T-helper 9 cell (primary cell): ENCODE measurements at places on chromosomes 4 and X.

DNA sequence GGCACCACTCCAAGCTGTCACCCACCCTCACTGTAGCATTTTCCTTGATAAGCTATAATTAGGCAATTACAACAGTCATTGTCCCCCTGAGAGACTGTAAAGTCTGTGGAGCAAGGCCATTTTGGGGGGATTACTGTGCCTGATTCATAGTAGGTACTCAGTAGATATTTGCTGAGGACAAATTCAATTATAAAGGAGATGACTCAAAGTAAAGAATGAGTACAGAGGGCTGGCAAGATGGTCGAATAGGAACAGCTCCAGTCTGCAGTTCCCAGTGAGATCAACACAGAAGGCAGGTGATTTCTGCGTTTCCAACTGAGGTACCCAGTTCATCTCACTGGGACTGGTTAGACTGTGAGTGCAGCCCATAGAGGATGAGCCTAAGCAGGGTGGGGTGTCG lies 42.0 kb downstream of the MAOB start:
- no peak for DNase-seq

GRCh38 chrX:31423609-31424189 lies 351.9 kb upstream of the FTHL17 start:
- no peak for DNase-seq

GRCh38 chr4:185381288-185382196 lies 14.2 kb downstream of the LRP2BP start:
- no peak for DNase-seq

DNA sequence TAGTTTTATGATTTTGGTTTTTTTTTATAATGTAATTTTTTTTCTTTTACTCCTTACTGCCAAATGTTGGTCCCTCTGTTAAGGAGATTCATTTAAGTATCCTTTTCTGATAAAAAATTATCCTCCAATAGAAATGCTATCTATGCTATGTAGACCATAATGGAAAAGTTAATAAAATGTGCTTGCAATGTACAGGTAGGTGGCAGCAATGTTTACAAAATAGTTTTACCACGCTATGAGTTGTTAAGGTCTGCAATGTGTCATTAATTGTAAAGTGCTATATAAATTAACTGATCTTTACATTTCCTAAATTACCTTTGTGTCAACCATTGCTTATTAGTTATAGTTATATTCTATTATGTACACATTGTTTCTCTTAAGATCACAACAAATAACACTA lies 3.8 kb upstream of the CENPC start:
- no peak for DNase-seq

DNA sequence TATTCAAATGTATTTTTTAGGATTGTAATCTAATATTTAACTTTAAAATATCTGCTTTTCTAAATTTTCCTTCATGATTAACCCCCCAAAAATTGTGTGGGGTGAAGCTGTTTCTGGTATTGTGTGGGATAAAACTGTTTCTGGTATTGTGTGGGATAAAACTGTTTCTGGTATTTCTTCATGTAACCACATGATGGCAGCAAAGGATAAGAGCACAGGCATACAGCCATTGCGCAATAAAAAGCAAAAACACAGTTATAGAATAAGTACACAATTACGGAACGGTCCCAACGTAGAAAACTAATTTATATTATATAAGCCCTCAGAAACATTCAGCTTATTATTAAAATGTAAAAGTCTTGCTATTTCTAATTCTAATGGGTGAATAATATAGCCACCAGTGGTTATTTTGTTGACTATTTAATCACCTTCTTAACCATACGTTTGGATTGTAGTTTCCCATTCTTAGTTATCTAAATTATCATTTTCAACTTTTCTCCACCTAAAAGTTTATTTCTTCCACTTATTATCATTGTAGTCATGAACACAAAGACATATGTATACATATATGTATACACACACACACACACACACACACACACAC lies 333.9 kb upstream of the FSTL5 start:
- no peak for DNase-seq

DNA sequence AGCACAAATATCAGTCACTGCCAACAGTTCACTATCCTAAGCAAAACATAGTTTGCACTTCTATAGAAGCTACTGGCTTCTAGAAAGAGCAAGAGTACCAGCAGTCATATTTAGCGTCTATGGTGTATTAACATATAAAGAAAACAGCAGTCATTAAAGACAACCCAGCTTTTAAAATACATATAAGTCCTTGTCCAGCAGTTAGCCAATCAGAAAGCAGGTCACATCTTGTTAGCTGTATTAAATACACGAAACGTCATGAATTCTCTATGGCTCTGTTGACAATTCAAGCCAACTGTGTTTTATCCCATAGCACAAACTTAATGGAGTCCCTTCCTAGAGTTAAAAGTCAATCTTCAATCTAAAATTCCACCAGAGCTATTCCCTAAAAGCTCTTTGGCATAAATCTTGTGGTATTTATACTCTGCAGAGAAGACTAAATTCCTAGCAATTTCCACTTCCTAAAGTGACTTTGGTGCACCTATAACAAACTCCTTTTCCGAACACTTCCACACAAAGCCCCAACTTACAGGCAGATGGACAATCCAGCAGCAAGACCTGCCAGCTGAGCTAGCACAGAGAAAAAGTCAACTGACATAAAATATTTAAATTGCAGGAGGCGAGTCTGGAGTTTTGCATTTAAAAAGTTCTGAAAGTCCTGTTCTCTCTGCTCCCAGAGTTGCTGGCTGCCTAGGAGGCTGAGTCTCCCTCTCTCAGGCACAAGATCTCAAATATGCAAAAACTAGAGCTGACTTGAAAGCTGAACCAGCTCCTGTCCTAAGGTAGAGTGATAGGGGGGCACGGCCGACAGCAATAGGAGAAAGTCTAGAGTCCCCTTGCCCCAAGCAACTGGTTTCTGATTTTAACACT lies 1.3 kb downstream of the LDB2 start:
- no peak for DNase-seq

- no peak for DNase-seq
Measured at GRCh38 chrX:22541926-22542325, 269.2 kb downstream of the CBLL2 start.

GRCh38 chrX:45980726-45981125 lies 564.5 kb downstream of the ZNF674 start:
- DNase-seq = no peak

GRCh38 chr4:123974386-123975149 lies 578.0 kb downstream of the SPRY1 start:
- DNase-seq = no peak

- peak; percentile 34 for DNase-seq
Measured at GRCh38 chrX:56248492-56248891, 16.3 kb downstream of the KLF8 start.

DNA sequence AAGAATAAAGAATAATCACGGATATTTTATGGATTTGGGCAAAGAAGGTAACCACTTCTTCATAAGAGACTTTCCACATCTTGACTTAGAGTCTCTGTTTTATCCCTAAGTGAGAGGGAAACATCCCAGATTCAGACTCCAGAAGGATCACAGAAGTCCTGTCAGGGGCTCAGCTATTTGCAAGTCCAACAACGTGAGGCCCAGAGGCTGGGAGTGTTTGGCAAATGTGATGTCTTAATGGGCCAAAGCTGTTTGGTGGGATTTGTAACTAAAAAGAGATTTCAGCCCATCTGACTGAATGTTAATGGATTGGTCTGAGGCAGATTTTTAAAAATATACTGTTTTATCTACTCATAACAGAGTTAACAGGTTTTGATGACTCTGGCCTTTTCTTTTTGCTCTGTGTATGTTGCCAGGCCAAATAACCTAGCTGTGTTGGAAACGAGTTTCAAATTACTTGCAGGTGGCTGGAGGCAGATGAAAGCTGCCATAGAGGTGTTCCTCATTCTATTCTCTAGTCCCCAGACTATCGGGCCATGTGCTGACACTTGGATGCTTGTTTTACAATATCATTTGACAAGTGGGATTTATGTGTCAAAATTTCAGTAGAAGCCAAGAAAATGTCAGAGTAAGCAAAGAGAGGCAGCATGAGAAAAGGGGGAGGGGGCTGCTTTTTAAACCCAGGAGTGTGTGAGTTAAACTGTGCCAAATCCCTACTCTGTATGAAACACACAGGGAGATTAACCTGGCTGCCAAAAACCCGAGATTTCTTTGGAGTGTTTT lies 330.9 kb downstream of the DCHS2 start:
- DNase-seq = no peak
